ENCODE measurements at places on chromosomes 16 and 17. TPM values are rescaled to one million over a fixed set of nuclear protein-coding genes. Genes with fewer than 3 reads are reported as not detected.

FAM171A2 gene
- total RNA-seq, result 1.4 TPM

MT4 gene
- not detected for total RNA-seq

FBXL16 gene
- 8.1 TPM for total RNA-seq

- peak; percentile 40 for DNase-seq
These were observed 790 bp downstream of the NCBP3 start for GRCh38 chr17:3845291-3845620.

GRCh38 chr17:64420143-64420670 lies 28.7 kb upstream of the MILR1 start:
- peak; percentile 83 for DNase-seq

DNA sequence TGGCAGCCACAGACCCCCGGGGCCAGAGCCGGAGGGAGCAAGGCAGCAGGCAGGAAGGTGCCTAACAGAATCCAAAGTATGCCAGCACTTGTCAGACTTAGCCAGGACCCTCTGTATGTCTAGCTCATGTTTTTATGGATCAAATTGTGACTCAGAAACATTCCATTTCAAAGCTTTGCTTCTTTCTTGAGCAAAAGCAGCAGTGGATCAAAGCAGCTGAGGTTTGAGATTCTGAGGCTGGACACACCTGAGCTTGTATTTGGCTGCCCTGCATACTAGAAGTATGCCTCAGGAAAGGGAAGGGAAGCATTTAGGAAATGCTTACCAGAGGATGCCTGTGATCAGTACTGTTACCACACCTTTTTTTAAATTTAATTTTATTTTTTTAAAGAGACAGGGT lies 5.7 kb upstream of the MYO1C start:
- no peak for DNase-seq

GRCh38 chr17:55430541-55431288 lies 9.1 kb upstream of the MMD start:
- DNase-seq, result peak; percentile 29

DNA sequence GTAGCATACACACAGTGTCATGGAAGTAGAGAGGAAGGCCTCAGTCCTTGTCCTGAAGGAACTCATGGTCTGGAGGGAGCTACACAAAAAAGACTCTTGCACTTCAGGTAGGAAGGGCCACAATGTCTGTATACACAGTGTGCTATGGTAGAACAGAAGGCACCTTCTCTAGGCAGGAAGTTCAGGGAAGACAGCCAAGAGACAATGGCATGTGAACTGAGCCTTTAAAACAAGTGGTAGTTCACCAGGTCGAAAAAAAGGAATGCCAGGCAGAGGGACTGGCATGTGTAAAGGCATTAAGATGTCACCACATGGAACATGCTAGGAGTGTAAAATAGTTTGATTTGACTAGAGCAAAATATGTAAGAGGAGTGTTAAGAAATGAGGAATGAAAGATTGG lies 9.7 kb downstream of the GNAO1 start:
- DNase-seq, result peak; percentile 55

DNA sequence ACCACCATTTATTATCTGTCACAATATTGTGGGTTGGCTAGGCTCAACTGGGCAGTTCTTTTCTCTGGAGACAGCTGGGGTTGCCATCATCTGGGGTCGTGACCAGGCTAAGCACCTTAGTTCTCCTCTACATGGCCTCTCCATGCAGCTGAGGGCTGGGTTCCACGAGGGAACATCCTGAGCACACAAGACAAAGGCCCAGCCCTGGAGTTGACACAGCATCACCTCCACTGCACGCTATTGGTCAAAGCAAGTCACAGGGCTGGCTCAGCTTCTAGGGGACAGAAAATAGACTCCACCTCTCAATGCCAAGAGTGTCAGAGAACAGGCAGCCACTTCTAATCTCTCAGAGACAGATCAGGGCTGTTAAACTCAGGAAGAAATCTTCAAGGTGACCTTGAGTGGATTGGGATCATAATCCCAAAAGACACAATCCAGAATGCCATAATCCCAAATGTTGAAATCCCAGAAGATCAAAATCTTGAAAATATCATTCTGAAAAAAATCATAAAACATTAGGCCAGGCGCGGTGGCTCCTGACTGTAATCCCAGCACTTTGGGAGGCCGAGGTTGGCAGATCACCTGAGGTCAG lies 13.0 kb upstream of the USP10 start:
- no peak for DNase-seq

- no peak for DNase-seq
These were observed 244.7 kb downstream of the IRF8 start for GRCh38 chr16:86143666-86144065.

DNA sequence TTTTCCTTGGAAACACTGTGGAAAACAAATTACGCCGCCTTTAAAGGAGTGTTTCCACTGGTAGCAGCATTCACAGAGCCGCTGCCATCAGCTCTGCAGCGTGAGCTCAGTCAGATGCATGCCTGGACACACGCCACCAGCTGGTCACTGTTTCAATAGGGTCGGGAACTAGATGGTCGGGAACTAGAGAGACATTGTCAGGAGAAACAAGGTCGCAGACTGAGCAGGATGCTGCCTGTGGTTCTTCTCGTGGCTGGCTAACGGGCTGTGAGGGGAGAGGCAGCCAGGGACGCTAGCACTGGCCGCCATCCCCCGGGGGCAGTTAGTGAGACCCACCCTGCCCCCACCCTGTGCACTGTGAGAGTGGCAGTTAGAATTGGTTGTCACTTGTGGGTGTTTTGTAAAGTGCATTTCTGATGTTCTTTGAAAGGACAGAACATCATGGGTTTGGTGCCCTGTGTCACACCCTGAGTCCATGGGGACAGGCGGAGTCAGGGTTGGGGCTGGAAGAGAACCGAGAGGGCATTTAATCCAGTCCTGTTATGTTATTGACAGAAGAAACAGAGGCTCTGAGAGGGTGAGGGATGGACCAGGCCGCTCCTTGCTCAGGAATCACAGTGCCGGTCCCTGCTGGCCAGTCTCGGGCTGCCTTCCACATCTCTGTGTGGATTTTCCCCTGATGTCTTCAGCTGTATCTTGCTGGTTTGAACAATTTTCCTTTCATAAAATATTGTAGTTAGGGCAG lies 86.3 kb downstream of the SPECC1 start:
- peak; percentile 53 for DNase-seq

DNA sequence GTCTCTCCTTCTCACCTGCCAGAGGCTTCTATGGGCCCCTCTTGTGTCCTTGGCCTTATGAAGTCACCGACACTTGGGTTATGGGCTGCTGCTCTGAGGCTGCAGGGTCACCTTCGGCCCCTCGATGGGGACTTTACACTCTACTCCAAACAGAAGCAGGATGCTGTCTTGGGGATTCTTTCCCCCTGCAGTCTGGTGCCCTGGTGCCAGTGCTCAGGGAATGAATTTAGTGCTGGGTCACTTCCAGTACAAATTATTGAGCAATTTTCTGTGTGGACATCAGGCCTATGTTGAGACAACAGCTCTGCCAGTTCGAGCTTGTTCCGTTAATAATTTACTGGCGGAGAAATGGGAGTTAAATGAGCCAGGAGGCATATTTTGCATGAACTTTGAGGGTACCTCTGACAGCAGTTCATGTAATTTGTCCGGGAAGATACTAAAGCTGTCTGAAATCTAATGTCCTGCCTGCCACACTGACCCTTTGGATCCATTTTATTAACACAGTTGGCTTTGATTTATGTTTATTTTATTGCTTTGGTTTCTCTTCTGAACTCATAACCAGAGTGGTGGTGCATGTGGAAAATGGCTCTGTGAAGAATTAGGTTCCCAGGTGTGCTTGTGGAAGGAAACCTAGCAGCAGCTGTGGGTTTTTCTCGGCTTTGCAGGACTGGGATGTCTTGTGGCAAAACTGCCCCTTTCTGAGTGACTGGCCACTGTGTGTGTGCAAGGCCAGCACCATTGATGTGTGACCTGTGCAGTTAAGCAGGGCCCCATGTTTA lies 34.1 kb upstream of the DHX8 start:
- DNase-seq, result no peak
